Esophagus squamous epithelium (tissue), 5 donors: ENCODE measurements at places on chromosomes 1 and 21.

- no peak for DNase-seq
Measured at GRCh38 chr1:44714944-44715571, 15.9 kb downstream of the RNU5D-1 start.

DNA sequence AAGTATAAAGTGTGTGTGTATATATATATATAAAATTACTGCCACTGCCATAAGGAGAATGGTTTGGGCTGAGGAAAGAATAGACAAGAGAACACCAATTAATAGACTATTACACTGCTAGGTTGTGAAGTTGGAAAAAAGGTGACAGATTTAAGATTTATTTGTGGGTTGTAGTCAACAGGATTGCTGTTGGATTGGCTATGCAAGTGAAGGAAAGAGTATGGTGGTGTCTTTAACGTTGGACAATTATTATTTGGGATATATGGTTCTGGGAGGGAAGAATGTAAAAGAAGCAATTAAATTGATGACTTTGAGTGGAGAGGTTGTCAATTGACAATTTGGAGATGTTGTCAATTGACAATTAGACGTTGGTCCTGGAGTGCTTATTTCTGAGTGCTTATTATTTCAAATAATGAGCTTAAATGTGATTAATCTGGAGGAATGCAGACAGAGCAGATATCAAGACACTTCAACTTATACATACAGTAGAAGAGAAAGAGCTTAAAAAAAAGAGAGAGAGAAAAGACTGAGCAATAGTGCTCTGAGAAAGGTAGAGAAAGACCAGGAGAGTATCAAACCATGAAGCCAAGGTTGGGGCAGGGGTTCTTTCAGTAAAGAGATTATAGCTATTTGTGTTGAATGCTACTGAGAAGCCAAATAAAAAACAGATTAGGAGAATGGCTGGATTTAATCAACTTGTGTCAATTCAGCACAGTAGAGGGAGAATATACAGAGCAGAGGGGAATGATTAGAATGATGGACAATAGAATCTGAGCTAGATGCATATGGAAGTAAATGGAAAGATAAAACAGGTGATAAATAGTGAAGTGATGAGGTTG is 9.7 kb downstream of the PTGS2 start:
- DNase-seq = no peak

DNA sequence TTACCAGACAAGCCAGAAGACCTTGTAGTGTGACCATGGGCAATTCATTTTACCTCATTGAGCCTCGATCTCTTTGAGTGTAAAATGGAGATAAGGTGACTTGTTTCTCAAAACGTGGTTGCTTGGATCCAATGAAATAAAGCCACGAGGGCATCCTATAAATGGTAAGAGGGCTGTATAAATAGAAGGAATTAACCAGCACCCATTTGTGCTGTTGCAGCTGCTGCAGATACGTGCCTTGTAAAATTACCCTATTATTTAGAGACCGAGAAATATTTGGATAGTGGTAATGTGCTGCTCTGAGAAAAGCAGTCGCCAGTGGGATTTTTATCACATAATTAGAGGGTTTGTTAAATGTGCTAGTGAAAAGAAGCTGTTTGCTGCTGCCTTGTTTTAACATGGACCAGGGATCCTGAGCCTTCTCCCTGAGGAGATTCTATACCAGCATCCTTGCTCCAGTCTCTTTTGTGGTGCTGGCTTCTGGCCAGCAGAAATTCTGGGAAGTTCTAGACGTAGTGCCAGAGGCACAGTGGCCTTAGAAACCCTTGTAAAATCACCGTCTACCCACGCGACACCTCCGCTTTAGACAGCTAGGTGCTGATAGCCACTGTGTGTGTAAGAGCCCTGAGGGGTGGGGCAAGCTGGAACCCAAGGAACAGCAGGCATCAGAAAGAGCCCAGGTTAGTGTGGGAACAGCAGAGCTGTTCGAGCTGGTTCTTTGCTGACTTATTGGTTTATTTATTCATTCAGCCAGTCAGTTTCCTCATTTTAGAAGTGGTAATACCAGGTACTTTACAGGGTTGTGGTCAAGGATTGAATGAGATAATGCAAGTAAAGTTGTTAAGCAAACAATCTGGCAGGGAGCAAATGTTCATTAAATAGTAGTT is 137.5 kb downstream of the NOS1AP start:
- DNase-seq = no peak

- DNase-seq = no peak
Measured at GRCh38 chr1:159088050-159088449, 11.5 kb upstream of the AIM2 start.

DNA sequence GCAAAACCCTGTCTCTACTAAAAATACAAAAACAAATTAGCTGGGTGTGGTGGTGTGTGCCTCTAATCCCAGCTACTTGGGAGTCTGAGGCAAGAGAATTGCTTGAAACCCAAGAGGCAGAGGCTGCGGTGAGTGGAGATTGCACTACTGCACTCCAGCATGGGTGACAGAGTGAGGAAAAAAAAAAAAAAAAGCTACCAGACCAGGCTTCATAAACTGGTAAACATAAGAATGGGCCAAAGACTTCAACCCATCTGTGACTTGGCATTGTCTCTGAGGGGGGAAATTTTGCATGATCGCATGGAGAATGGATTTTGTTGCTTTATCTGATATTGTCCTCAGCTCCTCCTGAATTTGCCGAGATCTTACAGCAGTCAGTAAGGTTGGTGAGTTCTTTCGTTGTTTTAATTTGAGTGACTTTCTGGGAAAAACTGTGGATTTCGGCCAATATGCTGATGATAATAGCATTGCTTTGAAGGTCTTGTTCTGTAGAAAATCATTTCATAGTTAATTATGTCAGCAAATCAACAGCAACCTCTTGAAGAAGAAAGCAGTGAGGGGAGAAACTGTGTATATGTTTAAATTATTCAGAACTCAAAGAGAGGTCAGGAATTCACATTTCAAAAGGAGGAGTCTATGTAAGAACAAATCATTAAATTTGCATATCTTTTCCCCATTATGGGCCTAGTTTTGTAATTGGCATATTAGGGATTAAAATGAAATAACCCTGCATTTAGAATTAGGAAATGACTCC is 13.1 kb downstream of the FGGY start:
- no peak for DNase-seq

- DNase-seq = no peak
Measured at GRCh38 chr1:56215771-56216170, 363.6 kb downstream of the PLPP3 start.

GRCh38 chr1:157732755-157733154 is 32.2 kb upstream of the FCRL3 start:
- no peak for DNase-seq

DNA sequence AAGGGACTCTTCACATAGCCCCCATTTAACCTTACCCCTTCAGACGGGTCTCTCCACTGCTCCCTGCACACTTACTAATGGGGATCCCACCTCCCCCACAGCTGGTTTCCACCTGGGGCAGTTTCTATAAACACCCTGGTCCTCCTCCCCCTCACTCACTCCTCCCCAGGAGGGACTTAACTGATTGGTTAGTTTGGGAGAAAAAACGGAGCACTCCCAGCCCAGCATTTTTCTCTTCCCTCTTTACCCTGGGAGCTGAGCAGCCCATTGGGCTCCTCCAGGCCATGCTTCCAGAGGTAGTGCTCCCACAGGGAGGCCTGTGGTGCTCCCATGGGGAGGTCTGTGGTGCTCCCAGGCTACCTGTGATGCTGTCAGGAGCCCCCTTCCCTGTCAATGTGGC is 93.7 kb downstream of the MIS18A start:
- no peak for DNase-seq

DNA sequence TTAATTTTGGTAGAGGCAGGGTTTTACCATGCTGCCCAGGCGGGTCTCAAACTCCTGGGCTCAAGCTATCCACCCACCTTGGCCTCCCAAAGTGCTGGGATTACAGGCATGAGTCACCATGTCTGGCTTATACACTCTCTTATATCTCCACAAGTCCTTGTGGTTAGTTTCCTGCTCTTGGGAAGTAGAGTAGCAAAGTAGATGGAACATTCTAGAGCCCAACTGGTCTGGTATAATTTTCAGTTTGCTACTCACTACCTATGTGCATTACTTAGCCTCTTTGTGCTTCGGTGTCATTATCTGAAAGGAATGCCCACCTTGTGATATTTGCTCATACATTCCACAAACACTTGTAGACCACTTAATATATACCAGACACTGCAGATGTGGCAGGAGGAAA is 96.6 kb upstream of the IPO9 start:
- DNase-seq = no peak

GRCh38 chr1:212628046-212628445 is 19.5 kb downstream of the ATF3 start:
- no peak for DNase-seq

DNA sequence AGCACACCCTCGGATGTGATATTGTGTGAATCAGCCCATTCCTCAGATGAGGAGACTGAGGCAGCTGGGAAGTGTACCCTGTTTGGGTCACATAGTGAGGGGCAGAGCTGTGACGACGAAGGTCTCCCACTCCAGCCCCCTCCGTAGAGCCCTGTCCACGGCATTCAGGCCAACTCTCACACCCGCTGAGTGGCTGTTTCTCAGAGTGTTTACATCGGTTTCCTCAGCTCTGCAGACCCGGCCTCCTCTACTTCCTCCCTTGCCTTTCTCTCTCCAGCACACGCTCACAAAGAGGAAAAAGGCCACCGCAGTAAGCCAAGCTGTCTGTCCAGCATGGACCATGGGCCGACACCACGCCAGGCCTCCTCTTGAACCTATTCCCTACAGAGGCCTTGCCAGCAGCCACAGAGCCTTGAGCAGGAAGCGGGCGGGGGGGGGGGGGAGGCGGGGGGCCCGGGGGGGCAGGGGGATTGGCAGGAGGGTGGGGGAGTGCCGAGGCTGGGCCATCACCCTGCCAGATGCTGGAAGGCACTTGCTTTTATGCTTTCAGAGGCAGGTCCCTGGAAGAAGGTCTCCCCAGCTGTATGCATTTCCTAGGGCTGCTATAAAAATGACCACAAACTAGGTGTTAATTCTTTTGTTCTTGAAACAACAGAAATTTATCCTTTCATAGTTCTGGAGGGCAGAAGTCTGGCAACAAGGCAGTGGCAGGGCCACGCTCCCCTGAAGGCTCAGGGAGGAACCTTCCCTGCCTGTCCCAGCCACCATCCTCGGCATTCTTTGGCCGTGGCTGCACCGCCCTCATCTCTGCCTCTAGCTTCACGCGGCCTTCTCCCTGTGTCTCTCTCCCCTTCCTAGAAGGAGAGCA is 178.4 kb downstream of the PSMG1 start:
- DNase-seq = no peak

- DNase-seq = no peak
Measured at GRCh38 chr1:179124873-179125272, 43.0 kb downstream of the TOR3A start.

GRCh38 chr1:175757381-175758015 is 14.1 kb upstream of the TNR start:
- DNase-seq = no peak
